Right ventricle myocardium inferior (tissue), 1 donor: ENCODE measurements at places on chromosomes 7 and 10. TPM values are rescaled to one million over a fixed set of nuclear protein-coding genes. Genes with fewer than 3 reads are reported as not detected.

GRCh38 chr7:24757353-24758275 is at the start of gene GSDME:
Gene GSDME (minus strand): TSS chr7:24757464. CDS start chr7:24749774, 7,690 bp downstream.
- peak; percentile 76 for DNase-seq

GRCh38 chr10:72228318-72228751 is 12.3 kb upstream of the ASCC1 start:
- DNase-seq, result no peak

Gene GRM3
- not detected for total RNA-seq

Gene MOSPD3
- total RNA-seq, result 9.3 TPM

Gene ADIRF
- 54.6 TPM for total RNA-seq

Gene PAX2
- not detected for total RNA-seq

Gene CLCN1
- not detected for total RNA-seq

Gene NAT16
- not detected for total RNA-seq

Gene DNMBP
- total RNA-seq, result 6.6 TPM

- no peak for DNase-seq
Measured at GRCh38 chr7:128255271-128255670, 14.2 kb downstream of the LEP start.

Gene PRSS37
- not detected for total RNA-seq

DNA sequence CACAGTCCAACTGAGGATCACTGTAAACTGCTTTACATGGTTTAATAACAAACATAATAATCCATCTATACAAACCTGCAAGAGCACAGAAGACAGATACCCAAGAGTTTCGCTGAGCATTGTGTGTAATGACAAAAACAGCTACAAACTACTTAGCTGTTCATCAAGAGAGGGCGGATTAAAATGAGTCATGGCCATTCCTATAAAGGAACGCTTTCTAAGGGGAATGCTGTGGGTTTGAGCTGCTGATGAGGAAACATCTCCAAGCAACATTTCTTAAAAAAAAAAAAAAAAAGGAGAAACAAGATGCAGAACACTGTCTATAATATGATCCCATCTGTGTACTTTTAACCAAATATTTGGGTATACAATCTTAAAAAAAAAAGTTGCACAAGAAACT is 33.8 kb downstream of the VOPP1 start:
- DNase-seq, result no peak

Gene ZNF438
- total RNA-seq, result 12.8 TPM

DNA sequence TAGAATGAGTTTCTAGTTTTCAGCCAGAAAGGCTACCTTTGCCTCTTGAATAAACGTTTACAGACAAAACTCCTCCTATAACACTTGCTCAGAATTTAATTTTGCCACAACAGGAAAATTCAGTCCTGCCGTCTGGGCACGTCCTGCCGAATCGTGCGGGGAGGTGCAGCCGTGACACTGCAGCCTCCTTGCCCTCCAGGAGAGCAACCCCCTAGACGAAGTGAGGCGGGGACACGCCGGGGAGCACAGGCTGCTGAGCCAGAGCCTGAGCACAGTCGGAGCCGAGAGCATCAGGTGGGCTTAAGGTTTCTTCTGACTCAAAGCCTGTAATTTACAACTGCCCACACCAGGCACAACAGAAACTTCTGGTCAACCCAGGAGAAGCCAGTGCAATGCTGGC is 102.3 kb downstream of the DYNC2I1 start:
- DNase-seq, result no peak

GRCh38 chr10:93915598-93915997 is 21.8 kb downstream of the SLC35G1 start:
- no peak for DNase-seq

DNA sequence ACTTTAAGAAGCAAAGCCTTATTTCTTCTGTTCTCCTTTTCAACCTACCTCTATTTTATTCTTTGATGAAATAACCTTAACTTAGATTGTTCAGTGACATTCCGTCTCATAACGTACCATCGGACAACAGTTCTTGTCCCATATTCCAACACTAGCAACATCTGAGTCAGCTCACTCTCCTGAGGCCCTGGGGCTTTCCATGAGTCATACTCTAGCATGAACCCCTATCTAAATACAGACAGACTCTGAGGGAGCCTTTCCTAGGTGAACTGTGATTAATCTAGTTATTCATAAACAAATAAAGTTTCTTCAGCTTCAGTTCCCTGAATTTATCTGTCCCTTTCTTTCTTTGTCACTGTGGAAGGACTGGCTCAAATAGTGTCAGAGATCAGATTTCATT is 168.7 kb upstream of the LYZL1 start:
- DNase-seq, result no peak

- no peak for DNase-seq
Measured at GRCh38 chr7:154406312-154406711, 354.1 kb downstream of the DPP6 start.

GRCh38 chr7:135792363-135792668 is 43.7 kb upstream of the FAM180A start:
- no peak for DNase-seq

DNA sequence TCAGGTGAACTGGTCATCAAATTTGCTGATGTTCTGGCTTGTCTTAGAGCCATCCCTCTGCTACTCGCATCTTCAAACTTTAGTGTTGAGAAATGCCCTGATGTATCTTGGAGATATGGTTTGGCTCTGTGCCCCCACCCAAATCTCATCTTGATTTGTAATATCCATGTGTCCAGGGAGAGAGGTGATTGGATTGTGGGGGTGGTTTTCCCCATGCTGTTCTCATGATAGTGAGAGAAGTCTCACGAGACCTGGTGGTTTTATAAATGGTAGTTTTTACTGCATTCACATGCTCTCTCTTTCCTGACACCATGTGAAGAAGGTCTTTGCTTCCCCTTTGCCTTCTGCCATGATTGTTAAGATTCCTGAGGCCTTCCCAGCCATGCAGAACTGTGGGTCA is 74.0 kb upstream of the AFAP1L2 start:
- no peak for DNase-seq

GRCh38 chr10:62025134-62025794 is 123.8 kb downstream of the ARID5B start:
- no peak for DNase-seq

- DNase-seq, result peak; percentile 43
Measured at GRCh38 chr10:43214071-43214955, 52.6 kb downstream of the RASGEF1A start.

Gene KLF14
- 0.08 TPM for total RNA-seq

DNA sequence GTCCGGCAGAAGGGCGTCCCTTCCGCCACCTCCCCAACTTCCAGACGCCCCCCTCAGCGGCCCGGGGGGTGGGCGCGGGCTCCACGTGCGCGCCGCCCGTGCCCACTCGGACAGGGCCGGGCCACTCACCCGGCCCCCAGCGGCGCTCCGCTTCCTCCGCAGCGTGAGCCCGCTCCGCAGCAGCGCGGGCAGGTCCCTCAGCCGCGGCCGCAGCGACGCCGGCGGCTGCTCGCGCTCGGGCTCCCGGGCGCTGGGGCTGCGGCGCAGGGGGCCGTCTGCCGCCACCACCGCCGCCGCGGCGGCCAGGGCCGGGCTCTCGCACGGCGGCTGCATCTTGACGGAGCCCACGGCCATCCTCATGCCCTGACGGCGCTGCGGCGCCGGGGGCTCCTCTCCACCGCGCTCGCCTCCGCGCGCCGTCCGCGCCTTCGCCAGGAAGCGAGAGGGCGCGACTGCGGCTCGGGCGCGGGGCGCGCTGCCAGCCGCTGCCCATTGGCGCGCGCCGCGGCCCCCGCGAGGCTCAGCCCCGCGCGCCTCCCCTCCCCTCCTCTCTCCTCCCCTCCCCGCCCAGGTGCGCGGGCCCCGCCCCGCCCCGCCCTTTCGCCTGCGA is at the start of gene RAPGEF5:
RAPGEF5 (minus strand) TSS at position 454 of the 610 bp plus-strand sequence; CDS start at position 360, 94 bp downstream.
- no peak for DNase-seq

GRCh38 chr10:103147645-103148044 is 45.4 kb downstream of the NT5C2 start:
- DNase-seq, result no peak

Gene TAS2R39
- not detected for total RNA-seq

GRCh38 chr7:109178342-109178741 is 608.7 kb downstream of the DNAJB9 start:
- DNase-seq, result no peak

GRCh38 chr10:133161486-133162109 is 1.6 kb downstream of the KNDC1 start:
- no peak for DNase-seq

DNA sequence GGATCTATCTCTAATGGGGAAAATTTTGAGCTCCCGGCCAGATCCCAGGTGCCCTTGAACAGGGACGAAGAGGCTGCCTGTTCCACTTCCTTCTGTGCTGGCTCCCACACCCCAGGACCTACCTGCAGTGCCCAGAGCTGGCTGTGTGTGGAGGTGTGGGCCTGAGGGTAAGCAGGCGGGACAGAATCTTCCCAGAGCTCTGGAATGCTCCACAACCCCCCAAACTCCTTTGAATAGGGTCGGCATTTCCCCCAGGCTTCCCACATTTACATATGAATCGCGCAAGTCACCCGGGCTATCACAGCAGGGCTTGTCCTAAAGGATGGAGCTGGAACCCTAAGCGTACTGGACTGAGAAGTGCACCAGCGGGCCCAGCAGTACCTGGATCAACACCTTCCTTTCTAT is 95.9 kb downstream of the DNMBP start:
- DNase-seq, result no peak

Gene SPDYE16
- not detected for total RNA-seq

Gene CUL1
- 46.4 TPM for total RNA-seq
